ENCODE measurements at places on chromosomes 11 and 22. TPM values are rescaled to one million over a fixed set of nuclear protein-coding genes. Genes with fewer than 3 reads are reported as not detected.

The USP2 gene
- under 0.01 TPM for total RNA-seq

The FAM83F gene
- total RNA-seq, result not detected

The RFPL3 gene
- total RNA-seq, result not detected

The PHOX2A gene
- not detected for total RNA-seq

The DMC1 gene
- total RNA-seq, result 3.2 TPM

The KDM4D gene
- 0.53 TPM for total RNA-seq

The C11orf87 gene
- not detected for total RNA-seq

The HORMAD2 gene
- total RNA-seq, result not detected

The APOL5 gene
- not detected for total RNA-seq

The PANX2 gene
- under 0.01 TPM for total RNA-seq

The MS4A4E gene
- not detected for total RNA-seq

The P2RX6 gene
- total RNA-seq, result not detected

All from myometrial cell (primary cell).